ENCODE measurements at places on chromosomes 2 and 18.

- DNase-seq = no peak
Measured at GRCh38 chr2:60070736-60071489, 482.5 kb downstream of the BCL11A start.

DNA sequence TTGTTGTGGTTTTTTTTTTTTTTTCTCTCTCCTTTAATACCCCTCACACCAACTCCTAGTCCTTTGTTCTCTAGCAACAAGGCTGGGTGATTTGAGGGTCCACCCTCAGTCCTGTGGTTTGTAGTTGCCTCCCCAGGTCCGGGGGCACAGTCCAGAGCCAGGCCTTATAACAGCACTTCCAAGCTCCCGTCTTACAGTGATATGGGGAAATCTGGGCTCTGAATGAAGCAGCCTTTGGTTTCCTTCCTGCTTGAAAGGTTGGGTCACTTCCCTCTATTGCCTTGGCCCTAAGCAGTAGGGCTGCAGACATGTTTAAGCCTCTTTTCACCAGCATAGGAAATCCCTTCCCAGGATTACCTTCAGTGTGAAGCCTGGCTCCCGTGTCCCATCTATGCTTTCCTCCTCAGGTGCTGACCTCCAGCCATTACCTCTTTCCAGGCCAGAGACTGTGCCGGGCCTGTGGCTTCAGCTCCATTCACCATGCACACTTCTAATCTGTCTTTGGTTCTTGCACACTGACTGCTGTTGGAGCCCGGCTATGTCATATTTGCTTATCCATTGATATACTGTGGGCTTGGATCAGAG lies 21.2 kb upstream of the NTSR2 start:
- no peak for DNase-seq

DNA sequence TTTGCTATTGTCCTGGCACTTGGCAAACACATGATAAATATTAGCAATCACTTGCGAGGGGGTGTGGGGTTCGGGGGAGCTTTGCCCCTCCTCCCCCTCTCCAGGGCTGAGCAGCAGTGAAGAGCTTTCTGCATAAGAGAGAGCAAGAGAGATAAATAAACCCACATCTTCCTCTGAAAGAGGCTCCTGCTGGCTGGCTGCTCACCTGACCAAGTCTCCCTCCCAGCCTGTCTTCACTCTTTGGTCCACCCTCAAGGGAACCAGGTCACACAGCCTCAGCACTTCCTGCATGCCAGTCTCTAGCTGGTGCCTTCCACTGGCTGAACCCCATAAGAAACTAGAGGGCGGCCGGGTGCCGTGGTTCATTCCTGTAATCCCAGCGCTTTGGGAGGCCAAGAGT lies 18.5 kb upstream of the YWHAQ start:
- no peak for DNase-seq

DNA sequence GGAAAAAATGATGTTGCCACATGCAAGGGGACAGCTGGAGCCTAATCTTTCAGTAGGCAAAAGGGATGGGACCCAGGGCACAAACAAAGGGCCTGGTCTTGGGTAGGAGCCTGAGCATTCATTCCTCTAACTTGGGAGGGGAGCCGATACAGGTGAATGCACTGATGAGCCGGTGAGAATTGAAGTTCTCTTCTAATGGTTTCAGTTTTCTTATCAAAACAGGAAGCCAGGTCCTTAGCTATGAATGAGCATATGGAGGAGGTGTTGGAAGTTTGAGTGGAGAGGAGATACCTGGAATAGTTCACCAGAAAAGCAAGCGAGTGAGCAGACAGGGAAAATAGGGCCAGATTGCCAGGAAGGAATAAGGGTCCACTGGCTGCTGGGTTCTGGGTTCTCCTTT lies 10.1 kb downstream of the DPP4 start:
- DNase-seq = no peak

DNA sequence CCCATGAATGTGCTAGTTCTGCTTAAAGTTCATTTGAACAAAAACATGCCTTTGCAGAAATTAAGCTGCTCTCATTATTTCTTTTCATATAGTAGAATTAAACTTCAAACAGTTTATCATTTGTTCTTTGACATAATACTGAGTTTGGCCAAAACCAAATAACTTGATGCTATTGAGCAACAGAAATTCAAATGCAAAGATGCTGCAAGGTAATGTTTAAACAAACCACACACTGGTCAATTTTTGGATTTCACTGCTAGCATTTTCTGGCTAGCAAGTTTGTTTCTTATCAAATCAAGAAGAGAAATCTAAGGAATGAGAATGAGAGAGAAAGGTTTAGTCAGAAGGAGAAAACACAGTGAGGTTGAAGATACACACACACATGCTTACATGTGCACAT lies 80.0 kb downstream of the LYPD1 start:
- no peak for DNase-seq

GRCh38 chr2:129253461-129253812 lies 726.0 kb upstream of the RAB6C start:
- DNase-seq = no peak

DNA sequence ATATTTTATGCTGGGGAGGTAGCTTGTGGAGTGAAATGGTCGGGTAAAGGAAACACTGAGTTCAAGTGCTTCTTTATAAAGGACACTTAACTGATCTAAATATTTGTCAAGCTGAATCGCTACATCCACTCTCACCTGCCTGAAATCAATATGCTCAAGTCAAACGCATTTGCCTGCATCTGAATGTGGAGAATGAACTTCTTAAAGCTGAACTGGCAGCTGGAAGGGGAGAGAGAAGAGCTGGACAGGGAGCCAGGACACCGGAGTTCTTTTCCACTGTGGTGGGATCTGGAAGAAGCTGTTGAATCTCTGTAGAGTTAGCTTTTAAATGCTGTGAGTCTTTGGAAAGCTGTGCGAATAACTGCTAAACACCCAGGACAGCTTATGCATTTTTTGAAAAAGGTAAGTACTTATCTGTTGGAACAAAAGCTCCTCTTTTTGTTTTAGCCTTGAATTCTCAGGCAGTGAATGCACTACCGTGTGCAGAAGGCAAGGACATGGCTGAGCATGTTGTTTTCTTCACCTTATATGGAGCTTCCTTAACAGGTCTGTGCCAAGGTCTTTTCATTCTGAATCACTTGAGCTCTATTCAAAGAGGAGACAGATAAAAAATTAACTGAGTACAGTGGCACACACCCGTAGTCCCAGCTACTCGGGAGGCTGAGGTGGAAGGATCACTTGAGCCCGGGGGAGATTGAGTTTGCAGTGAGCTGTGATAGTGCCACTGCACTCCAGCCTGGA lies 74.2 kb upstream of the KLF7 start:
- no peak for DNase-seq

GRCh38 chr18:60809937-60810336 lies 437.4 kb upstream of the MC4R start:
- no peak for DNase-seq

DNA sequence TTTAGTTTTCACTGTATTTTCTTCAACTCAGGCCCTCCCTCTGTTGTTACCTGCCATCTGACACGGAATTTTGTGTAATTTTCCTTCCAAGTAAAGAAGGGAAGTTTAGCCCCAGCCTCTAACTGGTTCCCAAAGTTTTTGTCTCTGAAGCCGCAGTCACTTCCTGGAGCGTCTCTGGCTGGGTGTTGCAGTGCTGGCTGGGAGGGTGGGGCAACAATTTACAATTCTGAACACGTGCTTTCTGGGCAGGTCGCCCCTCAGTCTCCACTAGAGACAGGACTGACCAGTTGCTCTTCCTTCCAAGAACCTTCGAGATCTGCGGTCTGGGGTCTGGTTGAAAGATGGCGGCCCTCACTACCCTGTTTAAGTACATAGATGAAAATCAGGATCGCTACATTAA lies 3.5 kb downstream of the CNDP2 start:
- no peak for DNase-seq

GRCh38 chr2:30282721-30283120 lies 51.4 kb downstream of the LBH start:
- no peak for DNase-seq

- DNase-seq = no peak
Measured at GRCh38 chr18:50053111-50053510, 141.8 kb downstream of the MYO5B start.

DNA sequence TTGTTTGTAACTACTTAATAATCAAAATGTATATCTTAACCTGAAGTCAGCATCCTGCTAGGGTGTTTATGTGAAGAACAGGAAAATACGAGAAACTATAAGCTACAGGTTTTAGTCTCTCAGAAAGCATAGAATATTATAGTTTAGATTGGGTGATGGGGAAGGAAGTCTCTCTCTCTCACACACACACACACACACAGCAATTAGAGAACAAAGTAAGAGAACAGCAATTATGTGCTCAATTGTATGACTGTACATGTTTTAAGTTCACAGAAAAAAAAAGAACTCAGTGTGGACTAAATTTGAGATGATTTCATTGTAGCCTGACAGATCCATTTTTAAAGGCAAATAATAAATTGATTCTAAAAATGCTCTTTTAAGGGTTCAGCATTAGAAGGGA lies 94.3 kb upstream of the ZNF516 start:
- no peak for DNase-seq

- DNase-seq = no peak
Measured at GRCh38 chr2:66694087-66694860, 259.3 kb downstream of the MEIS1 start.

- no peak for DNase-seq
Measured at GRCh38 chr2:138086576-138086975, 122.3 kb downstream of the HNMT start.

DNA sequence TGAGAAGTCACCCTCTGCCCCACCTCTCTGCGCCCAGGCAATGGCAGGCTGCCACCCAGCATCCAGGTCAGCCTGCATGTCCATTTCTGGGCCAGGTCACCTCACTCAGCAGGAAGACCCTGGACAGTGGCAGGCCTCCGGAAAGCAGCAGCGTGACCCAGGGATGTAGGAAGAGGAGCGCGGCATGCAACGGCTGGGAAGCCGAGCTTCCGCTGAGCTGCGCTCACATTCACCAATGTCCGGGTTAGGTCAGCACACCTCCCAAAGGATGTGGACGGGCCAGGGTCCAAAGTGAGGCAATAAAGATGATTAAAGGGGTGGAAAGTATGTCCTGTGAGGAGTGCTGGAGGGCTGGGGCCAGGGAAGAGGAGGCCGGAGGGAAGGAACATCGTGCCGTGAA lies 174.5 kb downstream of the CTIF start:
- no peak for DNase-seq

- no peak for DNase-seq
Measured at GRCh38 chr2:189545418-189545817, 35.2 kb downstream of the SLC40A1 start.

DNA sequence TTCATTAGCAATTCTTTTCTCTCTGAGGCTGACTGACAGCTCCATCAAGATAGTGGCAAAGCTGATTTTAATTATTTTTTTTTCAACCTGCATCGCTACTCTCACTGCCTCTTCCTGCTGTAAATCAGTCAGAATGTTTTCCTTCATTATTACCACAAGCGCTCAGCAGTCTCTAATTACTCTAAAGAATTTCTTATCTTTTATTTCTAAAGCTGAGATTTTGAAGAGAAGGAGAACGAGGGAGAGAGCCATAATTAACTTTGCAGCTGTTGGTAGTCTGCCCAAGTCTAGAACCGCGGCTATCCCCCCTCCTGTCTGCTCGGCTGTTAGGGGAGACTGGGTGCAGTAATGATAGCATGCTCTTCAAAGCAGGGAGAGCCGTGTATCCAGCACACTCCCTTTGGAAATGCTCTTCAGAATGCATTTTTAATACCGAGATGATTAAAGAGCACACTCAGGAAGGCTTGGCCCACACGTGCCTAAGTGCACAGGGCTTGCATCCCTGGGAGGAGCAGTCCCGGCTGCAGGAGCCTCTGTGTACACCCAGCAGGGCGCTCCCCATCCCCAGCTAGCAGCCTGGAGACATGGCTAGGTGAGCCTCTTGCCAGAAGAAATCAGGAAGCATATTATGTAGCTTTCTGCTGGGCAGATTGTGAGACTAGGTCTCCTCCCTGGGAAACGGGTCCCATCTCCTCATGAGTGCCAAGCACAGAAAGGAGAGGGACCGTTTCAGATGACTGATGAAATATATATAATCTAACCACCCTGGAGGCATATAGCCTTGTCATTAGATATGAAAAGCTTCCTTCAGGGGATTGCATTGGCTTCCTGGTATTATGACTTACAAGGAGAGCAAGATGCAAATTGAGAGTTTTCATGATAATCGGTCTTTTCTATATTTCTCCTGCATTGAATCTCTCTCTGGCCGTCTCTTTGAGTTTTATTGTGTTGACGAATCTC lies 555.2 kb downstream of the CMPK2 start:
- no peak for DNase-seq

DNA sequence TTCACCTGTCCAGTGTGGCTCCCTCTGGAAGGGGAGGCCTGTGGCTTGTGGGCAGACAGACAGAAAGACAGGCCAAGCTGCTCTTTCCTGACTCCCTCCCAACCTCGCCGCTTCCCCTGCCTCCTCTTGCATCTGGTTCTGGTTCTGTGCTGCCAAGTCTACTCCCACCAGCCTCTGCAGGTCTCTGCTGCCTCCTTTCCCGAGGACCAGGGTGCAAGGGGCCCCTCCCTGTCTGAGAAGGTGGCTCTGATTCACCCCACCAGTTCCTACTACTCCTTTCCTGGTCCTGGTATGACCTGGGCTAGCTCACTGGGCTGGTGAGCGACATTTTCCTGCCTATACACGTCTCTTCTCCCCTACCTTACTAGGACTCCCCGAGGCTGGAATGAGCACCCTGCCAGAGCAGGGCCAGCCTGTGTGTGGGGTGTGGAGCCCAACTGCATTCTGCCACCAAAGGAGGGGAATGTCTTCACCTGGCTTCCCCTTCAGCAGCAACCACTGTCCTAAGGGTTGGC lies 238.5 kb downstream of the CELF4 start:
- no peak for DNase-seq

DNA sequence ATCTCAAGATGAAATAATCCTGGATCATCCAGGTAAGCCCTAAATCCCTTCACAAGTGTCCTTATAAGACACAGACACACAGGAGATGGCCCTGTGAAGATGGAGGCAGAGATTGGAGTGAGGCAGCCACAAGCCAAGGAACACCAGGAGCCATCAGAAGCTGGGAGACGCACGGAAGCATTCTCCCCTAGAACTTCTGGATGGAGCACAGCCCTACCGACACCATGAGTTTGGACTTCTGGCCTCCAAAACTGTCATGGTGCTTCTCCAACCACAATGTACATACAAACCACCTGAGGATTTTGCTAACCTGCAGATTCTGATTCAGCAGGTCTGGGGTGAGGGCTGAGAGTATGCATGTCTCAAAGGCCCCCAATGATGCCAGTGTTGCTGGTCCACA lies 42.5 kb downstream of the ADD2 start:
- DNase-seq = no peak

GRCh38 chr18:27922780-27923179 lies 254.2 kb downstream of the CDH2 start:
- DNase-seq = no peak

DNA sequence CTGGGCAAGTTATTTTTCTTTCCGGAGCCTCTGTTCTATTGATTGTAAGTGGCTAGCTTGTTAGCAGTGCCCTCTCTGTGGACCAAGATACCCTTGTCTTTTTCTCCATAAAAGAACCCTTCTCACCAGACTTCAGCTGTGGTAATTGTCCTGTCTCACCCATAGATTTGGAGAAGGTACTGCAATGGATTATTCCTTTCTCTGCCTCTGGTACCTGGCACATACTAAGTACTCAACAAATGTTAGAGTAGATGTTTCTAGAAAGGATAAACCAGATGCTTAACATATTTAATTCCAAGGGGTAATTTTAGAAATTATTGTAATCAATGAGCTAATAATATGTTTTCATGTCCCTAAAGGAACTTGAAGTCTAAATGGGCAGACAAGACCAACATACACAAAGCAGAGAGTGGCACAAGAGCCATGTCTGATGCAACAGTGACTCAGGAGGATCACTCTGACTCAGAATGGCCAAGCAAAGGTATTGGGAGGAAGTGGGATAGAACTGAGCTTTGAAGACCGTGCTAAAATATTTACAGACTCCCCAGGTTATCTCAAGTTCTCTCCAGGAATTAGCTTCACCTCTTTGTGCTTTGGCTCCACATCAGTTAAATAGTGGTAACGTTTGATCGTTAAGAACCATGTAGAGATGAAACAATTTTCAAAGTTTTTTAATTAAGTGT lies 129.7 kb upstream of the OSR1 start:
- no peak for DNase-seq

Measured in stimulated activated CD8-positive, alpha-beta memory T cell treated with anti-CD3 and anti-CD28 coated beads, Interleukin-15, amount 100 ng/mL, for 24 hours (primary cell).